EH (cell line): ENCODE measurements at places on chromosomes 6 and 20.

- DNase-seq = peak; percentile 43
Measured at GRCh38 chr6:132961122-132961521, 146.8 kb downstream of the RPS12 start.

GRCh38 chr20:57564951-57565642, 4.2 kb downstream of the PCK1 start:
- DNase-seq = no peak

DNA sequence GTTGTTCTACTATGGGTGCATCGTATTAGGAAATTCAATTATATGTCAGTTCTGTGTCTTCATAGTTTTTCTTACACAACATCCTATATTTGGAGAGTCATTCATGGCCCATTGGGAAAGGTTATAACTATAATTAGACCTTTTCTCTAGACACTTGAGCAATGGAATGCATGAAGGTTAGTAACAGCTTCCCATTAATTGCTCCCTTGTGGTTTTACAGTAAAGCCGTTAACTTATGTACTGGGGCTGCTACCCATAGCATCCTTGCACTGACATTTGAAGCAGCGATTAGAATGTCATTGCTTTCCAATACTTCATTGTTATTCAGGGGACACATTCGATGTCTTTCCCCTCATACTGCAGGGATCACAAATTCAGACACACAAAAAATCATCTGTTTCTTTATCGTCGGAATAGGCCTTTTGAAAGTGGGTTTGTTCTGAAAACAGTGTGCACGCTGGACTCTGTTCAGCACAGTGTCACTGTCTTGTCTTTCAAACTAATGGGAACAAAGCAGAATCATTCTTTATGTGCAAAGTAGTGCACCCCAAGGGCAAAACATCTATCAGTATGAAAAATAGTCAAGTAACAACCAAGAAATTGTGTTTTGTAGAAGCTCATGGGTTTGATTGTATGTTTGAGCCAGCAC, 634.3 kb upstream of the MAP3K7 start:
- DNase-seq = no peak

DNA sequence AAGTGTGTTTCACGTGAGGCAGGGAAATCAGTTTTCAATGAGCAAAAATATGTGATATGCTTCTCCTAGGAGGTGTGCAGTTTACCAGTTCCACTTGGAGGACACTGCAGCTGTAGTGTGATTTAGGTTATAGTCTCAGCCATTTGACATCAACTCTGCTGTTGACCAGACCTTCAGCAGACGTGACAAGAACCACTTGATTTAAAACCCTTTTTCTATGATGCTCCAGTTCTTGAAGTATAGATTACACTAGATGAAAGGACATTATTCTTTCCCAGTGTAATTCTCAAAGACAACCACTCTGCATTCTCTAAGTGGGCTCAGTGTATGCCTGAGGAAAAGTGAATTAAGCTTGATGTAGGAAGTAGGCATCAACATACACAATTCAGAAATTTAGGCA, 480.8 kb downstream of the TBC1D32 start:
- no peak for DNase-seq

DNA sequence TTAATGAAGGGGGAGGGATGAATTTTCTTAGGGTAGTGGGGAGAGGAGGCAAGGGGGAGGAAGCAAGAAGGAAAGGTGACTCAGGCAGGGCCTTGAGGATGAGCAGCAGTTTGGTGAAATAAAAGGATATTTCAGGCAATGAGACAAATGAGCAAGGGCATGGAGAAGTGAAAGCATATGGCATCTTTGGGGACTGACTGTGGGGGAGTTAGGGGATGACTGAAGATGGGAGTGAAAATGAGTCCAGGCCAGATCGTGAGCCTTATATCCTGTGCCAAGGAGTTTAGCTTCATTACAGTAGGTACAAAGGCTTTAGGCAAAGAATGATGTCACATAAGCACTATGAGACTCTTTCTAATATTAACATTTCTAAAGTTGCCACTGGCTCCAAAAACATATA, 51.9 kb downstream of the ILRUN start:
- peak; percentile 7 for DNase-seq

- no peak for DNase-seq
Measured at GRCh38 chr6:34005901-34006531, 139.9 kb downstream of the GRM4 start.

GRCh38 chr6:156886409-156886808, 109.2 kb downstream of the ARID1B start:
- no peak for DNase-seq

DNA sequence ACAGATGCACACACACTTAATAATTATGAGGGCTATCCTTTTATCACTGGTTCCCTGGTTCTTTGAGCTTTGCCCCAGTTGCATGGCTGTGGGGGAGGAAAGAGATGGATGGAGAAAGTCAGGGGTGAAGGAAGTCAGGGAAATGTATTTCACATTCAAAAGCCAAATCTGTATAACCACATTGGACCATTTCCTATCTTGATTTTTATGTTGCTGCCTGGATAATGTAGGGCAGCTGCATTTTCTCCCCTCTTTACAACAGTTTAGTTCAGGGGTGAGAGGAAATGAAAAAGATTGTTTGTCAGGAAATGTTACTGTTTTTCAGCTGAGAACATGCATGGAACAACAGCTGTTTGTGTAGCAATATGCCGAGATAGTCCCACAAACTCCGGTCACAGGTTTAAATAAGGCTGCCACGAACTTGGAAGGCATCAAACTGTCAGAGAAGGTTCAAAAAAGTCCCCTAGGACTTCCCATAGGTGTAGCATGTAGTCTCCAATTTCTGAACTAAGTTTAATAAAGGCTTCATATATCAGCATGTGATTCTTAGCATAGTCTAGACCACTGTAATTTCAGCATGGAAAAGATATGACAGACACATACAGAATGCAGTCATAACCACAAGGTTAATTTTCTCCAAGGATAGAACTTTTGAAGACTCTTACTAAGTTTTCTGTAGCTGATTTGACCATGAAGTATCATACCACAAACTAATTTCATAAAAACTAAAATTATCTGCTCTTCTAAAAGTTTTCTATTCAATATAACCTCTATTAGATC, 82.1 kb upstream of the COL21A1 start:
- peak; percentile 46 for DNase-seq

DNA sequence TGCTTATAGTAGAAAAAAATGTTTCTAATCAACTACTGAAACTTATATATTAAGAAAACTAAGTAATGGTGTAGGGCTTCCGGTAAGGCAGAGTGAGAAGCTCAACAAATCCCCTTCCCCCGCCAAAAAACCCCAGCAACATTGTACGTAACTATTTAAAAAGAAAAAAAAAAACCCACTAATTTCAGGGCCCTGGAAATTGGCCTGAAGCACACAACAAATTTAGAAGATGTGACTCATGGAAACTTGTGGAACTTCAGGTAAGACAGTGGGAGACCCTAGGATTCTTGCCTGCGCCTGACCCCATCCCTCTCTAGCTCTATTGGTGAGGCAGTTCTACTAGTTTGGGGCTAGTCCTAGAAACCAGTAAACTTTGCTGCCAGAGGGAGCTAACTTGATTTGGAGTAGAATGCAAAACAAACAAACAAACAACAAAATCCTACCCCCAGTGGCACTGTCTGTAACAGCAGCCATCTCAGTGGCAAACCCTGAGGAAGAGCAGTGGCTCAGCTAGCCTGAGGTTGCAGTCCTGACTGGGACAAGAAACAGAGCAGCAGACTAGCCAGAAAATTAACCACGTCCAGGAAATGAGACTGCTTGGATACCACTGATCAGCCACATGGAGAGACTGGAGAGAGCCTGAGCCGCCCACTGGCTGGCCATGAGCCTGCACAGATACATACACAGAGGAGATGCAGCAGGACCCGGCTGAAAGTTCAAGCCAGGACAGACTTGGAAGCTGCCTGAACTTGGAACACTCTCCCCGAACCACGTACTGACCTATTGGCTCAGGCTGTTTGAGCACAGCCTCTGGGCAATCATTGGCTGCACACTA, 135.1 kb downstream of the TBXT start:
- peak; percentile 86 for DNase-seq

DNA sequence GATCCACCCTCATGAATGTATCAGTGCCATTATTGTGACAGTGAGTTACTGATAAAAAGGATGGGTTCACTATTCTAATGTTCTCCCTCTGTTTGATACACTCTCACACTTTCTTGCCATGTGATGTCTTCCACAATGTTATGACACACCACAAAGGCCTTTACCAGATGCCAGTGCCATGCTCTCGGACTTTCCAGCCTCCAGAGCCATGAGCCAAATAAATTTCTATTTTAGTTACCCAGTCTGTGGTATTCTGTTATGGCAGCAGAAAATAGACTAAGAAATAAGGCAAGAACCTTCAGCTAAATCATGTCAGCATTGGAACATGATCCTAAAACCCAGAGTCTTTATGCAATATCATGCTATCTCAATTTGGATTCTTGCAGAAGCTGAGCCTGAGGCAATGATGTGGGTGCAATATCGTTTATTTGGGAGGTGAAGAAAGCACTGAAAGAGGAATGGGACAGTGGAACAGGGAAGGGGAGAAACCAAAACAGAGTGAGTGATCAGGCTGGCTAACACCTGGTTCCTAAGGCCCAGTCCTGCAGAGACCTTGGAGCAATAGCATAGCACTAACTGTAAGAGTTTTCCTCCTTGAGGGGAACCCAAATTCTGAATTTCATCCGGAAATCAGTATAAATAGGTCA, 130.4 kb upstream of the LRFN2 start:
- peak; percentile 12 for DNase-seq

DNA sequence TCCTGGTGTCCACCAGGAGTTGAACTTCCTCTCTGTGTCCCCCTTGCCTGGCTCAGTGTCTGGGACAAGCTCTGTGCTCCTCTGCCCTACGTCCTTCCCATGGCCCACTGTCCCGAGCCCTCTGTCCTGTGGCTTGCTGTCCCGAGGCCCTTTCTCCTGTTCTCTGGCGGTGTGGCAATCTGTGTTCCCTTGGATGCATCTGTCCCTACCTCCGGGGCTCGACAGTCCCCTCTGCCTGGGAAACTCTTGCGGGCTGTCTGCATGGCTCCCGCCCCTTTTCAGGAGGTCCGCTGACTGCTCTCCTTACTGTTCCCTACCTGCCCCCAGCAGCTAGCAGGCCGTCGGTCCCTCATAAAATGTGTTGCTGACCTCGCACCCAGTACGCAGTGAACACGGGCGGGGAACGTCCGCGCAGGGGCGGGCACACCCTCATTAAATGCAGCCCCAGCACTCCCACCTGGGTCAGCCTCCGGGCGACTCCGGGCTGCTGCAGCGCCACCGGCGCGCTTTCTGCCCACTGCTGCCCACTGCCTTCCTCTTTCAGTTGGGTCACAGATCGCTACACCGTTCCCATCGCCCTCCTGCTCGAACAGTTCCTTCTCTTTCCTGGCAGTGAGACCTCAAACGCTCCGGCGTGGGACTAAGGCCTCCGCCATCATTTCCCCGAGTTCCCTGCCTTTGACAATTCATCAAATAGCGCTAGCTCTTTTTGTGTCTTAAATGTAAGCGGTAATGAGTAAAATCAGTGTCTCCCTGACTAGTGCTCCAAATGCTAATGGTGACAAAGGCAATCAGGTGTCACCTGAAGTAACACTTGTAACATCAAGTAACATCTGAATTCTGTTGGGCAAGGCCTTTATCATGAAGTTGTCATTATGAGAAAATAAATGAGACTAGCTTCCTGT, 60.5 kb downstream of the RSPH3 start:
- DNase-seq = peak; percentile 8

DNA sequence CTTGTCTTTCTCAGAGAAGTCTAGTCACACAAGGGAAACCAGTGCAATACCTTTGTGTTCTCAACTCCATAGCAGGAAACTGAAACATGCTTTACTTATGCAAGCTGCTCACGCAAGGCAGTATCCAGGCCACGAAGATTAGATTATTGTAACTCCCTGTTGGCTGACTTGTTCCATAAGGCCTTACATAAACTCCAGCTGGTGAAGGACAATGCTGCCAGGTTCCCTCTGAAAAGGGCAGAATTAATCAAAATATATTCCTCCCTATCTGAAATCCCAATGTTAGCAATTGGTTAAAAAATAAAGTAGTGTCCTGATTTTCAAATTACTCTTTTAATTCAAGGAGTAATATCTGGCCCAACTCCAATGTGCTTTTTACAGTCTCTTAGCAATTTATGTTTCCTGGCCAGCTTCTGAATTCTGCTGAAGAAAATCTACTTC, 966.6 kb downstream of the HACE1 start:
- DNase-seq = no peak

DNA sequence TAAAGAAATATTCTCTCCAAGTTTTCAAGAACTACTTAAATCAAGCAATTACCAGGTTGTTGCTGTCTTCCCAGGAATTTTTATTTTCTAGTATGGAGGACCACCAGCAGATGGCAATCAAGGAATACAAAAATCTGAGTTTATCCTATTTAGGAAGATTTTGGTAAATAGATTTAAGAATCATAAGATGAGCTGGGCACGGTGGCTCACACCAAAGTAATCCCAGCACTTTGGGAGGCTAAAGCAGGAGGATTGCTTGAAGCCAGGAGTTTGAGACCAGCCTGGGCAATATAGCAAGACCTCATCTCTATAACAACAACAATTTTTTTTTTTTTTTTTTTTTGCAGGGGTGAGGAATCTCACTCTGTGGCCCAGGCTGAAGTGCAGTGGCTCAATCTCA, 19.3 kb upstream of the SEC63 start:
- DNase-seq = peak; percentile 52

- DNase-seq = no peak
Measured at GRCh38 chr20:25339608-25340007, 51.0 kb downstream of the ABHD12 start.

DNA sequence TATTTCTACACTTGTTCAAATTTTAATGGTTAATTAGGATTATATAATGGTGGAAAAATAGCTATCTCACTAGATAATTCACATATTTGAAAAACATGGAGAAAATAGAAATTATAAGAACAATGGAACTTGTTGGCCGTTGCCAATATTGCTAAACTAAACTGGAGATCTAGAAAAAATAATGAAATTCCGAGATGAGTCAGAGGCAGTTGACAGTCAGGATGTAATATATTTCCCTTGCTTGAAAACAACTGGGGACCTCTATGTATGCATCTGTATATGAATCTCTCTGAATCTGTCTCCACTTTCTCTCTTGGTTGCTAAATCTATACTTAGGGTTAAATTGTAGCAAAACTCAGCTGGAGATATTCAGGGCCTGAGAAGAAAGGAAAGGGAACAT, 1108.2 kb upstream of the GJE1 start:
- peak; percentile 2 for DNase-seq

GRCh38 chr6:33177552-33178446, 14.5 kb downstream of the COL11A2 start:
- DNase-seq = no peak

GRCh38 chr6:20574355-20574754, 40.1 kb downstream of the CDKAL1 start:
- DNase-seq = no peak

DNA sequence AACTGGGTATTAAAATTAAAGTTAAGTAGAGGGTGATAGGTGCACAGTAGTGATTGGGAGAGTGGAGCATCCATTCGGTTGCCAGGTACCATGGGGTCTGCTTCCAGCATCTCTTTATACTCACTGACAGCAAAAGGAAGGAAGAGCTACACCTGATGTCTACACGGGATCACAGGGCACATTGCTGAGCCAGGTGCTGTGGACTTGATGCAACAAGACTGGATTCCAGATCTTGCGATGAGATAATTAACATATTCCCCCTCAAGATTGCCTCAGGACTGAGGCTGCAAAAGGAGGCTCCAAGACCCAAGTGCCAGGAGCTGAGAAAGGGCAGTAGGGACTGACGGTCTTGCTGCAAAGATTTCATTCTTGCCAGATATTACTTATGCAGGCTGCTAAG, 72.6 kb downstream of the PXDC1 start:
- no peak for DNase-seq
